ENCODE measurements at places on chromosomes 3 and 15. TPM values are rescaled to one million over a fixed set of nuclear protein-coding genes. Genes with fewer than 3 reads are reported as not detected.

DNA sequence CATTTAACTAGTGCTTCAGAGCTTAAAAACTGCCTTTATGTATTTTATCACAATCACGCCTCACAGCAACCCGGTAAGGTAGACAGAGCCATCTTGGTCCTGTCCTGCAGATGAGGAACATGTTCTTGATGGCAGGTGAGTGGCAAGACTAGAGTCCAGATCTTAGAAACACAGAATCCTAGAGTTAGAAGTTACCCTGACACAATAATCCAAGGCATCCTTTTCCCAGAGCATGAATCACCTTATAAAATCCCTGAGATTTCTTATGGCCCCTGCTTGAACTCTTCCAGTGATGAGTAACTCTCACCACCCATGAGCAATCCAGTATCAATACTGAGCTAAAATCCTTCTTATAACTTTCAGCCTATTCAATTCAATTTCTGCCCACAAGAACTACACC is 16.9 kb downstream of the POPDC2 start:
- DNase-seq, result no peak

CCR9 gene
- not detected for total RNA-seq

DNA sequence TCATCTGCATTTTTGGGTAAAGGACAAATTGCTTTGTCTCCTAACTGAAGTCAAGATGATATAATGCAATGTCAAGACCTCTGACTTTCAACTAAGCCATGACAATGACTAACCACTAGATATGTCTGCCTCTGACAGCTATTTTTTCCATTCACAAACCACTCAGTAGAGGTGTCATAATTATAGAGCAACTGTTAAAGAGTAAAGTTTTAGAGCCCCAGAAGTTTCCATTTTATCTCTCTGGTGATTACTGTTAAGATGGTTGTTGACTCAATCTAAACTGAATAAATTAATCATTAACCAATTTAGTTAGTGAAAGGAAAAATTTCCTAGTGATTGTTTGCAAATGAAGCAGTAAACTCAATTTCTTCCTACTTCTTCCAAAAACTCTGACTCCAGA is 779.9 kb downstream of the GRM7 start:
- no peak for DNase-seq

- no peak for DNase-seq
These were observed 22.9 kb downstream of the MYLK start for GRCh38 chr3:123861081-123861836.

GRCh38 chr3:188349351-188349901 is 195.5 kb downstream of the LPP start:
- DNase-seq, result no peak

GRCh38 chr15:55289011-55289745 is 435 bp downstream of the RAB27A start:
- DNase-seq, result peak; percentile 80

DNA sequence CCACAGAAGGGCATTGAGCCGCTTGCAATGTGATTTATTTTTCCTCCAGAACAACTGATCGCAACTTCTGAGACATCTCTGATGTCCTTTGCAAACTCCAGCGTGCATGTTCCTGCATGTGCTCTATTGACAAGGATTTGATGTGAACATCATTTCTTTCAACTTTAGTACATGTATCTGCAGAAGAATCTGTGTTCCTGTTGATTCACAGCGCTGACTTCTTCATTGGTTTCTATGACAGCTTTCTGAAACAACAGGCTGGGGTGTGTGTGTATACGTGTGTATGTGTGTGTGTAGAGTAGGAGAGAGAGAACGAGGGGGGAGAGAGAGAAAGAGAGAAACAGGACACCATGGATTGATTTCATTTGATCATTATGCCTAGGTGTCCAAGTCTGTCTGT is 56.7 kb upstream of the CMTM8 start:
- DNase-seq, result no peak

FMN1 gene
- 45.2 TPM for total RNA-seq

MASP1 gene
- 4.5 TPM for total RNA-seq

DNA sequence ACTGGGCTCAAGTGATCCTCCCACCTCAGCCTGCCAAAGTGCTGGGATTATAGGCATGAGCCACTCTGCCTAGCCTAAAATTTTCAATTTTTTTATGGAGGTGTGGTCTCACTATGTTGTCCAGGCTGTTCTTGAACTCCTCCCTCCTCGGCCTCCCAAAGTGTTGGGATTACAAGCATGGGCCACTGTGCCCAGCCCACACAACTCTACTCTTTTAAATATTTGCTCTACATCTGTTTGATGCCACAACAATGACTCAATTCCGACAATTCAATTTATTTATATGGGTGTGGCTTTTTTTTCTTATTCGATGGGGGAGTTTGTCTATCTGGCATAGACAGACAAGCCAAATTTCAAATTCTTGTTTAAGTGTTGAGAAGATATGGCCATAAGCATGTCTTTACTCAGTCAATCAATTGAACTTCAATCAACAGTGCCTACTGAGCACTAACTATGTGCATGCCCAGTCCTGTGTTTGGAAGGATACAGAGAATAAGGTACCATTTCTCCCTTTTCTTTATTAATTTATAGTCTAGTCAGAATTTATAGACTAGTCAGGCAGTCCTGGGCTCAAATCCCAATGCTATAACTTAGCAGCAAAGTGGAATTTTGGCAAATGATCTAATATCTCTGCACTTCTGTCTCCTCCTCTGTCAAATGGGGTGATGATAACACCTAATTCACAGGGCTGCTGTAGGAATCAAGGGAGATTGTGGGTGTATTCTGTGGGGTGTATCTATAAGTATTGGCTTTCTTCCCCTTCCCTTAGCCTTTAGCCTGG is 54.6 kb upstream of the PIAS1 start:
- no peak for DNase-seq

DNA sequence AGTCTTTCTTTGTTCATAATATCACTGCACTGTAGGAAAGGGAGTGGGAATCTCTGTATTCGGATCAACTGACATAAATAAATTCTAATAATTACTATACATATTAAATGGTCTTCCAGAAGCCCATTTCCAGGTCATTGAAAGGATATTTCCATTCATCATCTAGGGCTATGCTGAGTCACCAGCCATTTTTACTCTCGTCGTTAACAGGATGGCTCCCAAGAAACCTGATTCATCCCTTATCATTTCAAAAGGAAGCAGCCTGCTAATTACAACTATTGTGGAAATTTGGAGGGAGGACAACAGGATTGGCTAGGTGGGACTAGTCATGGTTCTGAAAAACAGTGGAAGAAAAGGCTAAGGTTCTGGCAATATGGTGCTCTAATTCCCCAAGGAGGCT is 13.6 kb downstream of the GMNC start:
- no peak for DNase-seq

ETV5 gene
- 40.7 TPM for total RNA-seq

GBE1 gene
- 30.3 TPM for total RNA-seq

GRCh38 chr15:41801850-41802455 is 25.9 kb upstream of the JMJD7 start:
- DNase-seq, result no peak

- DNase-seq, result no peak
These were observed 319.8 kb upstream of the LRRFIP2 start for GRCh38 chr3:37494216-37494615.

- DNase-seq, result no peak
These were observed 19.9 kb upstream of the C15orf39 start for GRCh38 chr15:75181780-75182179.

DNA sequence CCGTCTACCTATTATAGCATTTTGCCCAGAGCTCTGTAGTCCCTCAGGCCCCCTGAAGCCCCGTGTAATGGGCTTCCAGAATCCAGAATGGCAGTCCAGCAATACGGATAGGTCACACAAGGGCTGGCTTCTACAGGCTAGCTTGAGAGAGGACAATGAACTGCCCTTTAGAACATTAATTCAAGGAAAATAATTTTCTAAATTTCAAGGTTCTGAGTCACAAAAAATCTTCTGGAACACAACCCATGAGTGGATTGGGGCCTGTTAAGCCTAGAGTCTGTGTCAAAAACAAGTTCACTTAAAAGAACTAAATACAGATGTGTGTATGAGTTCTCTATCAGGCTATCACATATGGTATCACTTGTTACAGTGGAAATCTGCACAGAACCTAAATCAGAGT is 28.8 kb downstream of the DCP1A start:
- DNase-seq, result no peak

DNA sequence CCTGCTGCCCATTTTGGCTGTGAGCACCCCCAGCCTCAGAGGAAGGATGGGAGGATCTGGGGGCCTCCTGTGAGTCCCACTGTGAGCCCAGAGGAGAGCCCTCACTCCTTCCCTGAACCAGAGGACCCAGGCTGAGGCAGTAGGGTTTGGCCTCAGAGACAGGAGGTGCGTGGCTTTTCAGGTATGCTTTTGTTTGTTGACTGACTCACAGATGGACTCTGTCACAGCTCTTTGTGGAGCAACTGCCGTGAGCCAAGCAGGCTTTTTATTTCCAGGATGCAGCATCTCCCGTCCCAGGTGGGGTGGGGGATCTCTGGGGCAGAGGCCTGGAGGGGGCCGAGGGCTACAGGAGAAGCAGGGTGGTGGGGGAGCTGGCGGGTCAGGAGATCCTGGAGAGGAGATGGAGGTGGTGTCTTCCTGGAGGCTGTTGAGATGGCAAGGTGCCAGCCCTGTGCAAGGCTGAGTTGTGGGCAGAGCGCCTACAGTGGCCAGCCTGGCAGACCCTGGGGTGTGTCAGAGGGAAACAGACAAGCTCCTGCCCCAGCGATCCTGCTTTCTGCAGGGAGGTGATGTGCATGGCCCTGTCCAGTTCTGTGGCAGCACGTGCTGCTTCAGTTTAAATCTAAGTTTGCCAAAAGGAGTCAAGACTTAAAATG is 24.0 kb downstream of the PLXNA1 start:
- no peak for DNase-seq

GRCh38 chr3:189286188-189286587 is 114.4 kb downstream of the TPRG1 start:
- no peak for DNase-seq

DNA sequence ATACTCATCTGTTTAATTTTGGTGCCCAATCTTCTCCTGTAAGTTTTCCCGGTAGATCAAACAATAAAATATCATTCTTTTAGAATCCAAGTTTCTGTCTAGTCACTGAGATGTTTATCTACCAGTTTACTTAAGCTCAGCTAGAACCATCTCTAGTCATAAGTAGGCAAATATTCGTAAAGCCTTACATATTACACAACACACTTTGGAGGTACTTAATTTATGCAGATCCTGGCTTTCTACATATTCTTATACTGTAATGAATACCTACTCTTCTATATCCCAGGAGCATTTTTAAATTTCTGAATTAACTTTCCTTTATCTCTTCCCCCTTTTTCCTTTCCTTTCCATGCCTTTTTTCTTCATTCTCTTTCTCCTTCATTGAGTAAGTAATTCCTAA is 185.9 kb upstream of the ZBTB20 start:
- no peak for DNase-seq

- DNase-seq, result no peak
These were observed 181.7 kb downstream of the FAM43A start for GRCh38 chr3:194867270-194867983.

DNA sequence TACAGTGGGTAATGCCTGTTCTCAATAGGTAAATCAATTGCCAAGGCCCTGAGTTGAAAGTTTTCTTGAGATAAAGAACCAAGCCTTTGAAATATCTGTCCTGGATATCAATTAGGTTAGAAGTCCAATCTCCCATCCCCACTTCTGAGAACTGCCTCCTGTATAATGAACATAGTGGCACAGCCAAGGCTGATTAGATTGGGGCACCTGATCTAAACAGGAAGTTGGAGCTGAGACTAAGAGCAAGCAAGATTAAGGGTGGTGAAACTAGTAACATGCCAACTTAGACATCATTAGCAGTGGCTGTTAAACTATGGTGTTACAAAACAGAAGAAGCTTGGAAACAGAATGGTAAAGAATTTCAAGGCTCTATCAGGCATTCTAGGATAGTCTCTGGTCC is 137.7 kb upstream of the TMEM108 start:
- no peak for DNase-seq

GRCh38 chr15:75249726-75250125 is 8.4 kb upstream of the GOLGA6C start:
- DNase-seq, result no peak

DNA sequence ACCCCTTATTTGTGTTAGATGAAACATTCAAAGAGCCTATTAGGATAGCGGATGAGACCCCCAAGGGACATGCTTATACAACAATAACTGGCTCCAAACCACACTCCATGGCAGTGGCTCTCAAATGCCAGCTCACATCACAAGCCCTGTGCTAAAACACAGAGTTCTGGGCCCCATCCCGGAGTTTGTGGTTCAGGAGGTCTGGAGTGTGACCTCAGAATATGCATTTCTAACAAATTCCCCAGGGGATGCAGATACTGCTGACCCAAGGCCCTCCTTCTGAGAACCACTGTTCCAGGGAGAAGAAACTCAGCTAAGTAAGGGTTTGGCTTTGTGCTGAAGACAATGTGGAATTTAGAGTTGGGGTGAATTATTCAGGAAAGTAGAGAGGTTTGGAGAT is 3.6 kb downstream of the CCRL2 start:
- DNase-seq, result no peak

DNA sequence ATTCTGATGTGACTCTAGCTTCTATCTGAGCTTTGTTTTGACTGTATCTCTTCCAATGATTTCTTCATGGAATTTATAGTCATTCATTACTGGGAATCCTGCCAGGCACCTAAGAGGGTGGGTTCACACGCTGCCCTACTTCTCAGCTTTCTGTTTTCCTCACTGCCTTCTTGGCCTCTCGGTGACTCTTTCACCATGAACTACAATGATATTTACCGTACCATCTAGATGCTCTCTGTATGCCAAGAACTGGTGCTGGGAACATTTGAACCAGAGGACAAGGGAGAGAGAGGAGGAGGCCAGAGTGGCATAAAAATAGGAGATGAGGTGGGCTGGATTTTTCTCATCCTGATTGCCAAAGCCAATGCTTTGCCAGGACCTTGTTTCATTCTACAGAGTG is 280.0 kb upstream of the P2RY1 start:
- no peak for DNase-seq
